ENCODE measurements at places on chromosomes 11 and 22. TPM values are rescaled to one million over a fixed set of nuclear protein-coding genes. Genes with fewer than 3 reads are reported as not detected.

The POLA2 gene
- 13.4 TPM for total RNA-seq

The NLRP6 gene
- total RNA-seq: not detected

The TTLL1 gene
- total RNA-seq: 2.2 TPM

The FGF4 gene
- not detected for total RNA-seq

The JAML gene
- total RNA-seq: not detected

The TSPAN18 gene
- total RNA-seq: 2.4 TPM

The MIAT gene
- 0.29 TPM for total RNA-seq

The MOV10L1 gene
- not detected for total RNA-seq

The SERHL2 gene
- total RNA-seq: 0.25 TPM

The SCUBE2 gene
- total RNA-seq: 0.73 TPM

The C11orf91 gene
- total RNA-seq: 1.8 TPM

The CHRNA10 gene
- total RNA-seq: 0.78 TPM

The HORMAD2 gene
- total RNA-seq: not detected

The OR5B21 gene
- total RNA-seq: not detected

The TREH gene
- total RNA-seq: not detected

The CRYBB2 gene
- not detected for total RNA-seq

The POU2AF3 gene
- total RNA-seq: 0.73 TPM

The RASGRP2 gene
- 1.1 TPM for total RNA-seq

The ACTN3 gene
- total RNA-seq: not detected

The L3MBTL2 gene
- total RNA-seq: 19.4 TPM

The SEPTIN3 gene
- total RNA-seq: 1.4 TPM

The GAL3ST3 gene
- not detected for total RNA-seq

The APOA5 gene
- total RNA-seq: not detected

The RAB3IL1 gene
- 14.9 TPM for total RNA-seq

The HSCB gene
- total RNA-seq: 12.3 TPM

The SHANK2 gene
- total RNA-seq: 8.0 TPM

The RFPL1 gene
- not detected for total RNA-seq

The CD44 gene
- 596 TPM for total RNA-seq

The SORL1 gene
- 1.7 TPM for total RNA-seq

The ADAMTS15 gene
- total RNA-seq: 7.5 TPM

The GSTT2 gene
- not detected for total RNA-seq

The CYB5R2 gene
- total RNA-seq: 4.0 TPM

The CHST1 gene
- total RNA-seq: 1.7 TPM

The PGA5 gene
- total RNA-seq: not detected

The CHADL gene
- not detected for total RNA-seq

The IFITM10 gene
- total RNA-seq: 1.3 TPM

The MYRF gene
- total RNA-seq: 23.1 TPM

The C1QTNF5 gene
- total RNA-seq: not detected

The SCN3B gene
- 0.17 TPM for total RNA-seq

The PHF21B gene
- total RNA-seq: 1.1 TPM

The VPS37C gene
- 19.7 TPM for total RNA-seq

The ADORA2A gene
- total RNA-seq: 0.91 TPM

The TIMM10 gene
- 178 TPM for total RNA-seq

The SF3A1 gene
- total RNA-seq: 62.3 TPM

The OR10G4 gene
- total RNA-seq: not detected

The SERPING1 gene
- total RNA-seq: 0.78 TPM

The CADM1 gene
- 16.1 TPM for total RNA-seq

The ST14 gene
- 0.06 TPM for total RNA-seq

Data from A549 treated with CORT108297 at 1 μM for 4 hours (cell line).